ENCODE measurements at places on chromosomes 4 and X. TPM values are rescaled to one million over a fixed set of nuclear protein-coding genes. Genes with fewer than 3 reads are reported as not detected.

Gene GUCY1A1
- total RNA-seq = not detected

Gene ADRA2C
- total RNA-seq = 3.2 TPM

Gene TMEM255A
- 0.13 TPM for total RNA-seq

DNA sequence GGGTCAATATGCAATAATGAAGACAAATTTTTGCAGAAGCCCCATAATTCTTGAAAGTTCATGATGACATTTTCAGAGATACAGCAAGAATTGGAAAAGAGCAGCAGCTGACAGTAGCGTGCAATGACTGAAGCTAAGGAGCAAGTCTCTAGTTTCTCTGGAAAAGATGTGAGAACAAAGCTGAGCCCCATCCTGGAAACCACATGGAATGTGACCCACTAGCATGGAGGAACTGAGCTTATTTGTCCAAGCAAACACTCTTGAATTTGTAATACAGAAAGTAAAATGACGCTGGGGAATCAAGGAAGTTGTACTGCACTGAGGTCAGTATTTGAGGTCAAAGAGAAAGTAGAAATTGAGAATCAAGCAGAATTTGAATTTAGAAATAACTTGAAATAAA lies 1447.2 kb downstream of the FSTL5 start:
- no peak for DNase-seq

Gene UNC5C
- 0.97 TPM for total RNA-seq

GRCh38 chr4:94262163-94263016 lies 54.7 kb downstream of the SMARCAD1 start:
- DNase-seq = no peak

GRCh38 chrX:118228041-118228440 lies 111.4 kb upstream of the KLHL13 start:
- DNase-seq = no peak

DNA sequence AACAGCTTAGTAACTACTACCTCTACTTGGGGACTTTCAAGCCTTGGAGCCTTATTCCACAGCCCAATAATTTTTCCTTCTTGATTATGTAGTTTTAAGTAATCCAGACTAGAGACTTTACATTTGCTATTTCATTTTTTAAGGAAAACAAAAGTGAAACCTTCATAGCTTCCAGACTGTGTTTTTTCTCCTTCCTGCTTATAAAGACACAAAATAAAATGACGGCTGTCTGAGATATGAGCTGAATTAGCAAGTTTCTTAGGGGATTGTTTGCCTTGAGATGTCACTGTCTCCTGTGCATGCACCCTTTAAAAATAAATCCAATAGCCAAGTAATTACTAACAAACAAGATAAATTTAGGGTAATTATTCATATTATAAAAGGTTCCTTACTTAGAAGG lies 78.8 kb upstream of the PACRGL start:
- no peak for DNase-seq

DNA sequence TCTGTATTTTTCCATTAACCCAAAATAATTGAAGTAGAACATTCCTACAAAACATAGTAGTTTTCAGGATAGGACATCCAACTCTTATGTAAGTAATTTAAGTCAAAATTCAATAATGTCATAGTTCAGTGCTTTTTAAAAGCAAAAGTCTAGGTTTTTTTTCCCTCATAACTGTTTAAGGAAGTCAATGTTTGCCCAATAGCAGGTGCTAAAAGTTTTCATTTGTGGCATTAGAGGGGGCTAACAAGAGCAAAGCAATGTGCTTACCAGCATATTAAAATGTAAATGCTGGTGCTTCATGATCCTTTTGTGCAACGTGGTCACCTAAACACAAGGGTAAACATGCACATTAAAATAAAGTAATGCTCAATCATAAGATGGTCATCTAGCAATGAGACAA lies 155.2 kb upstream of the PPP1R2C start:
- DNase-seq = no peak
